ENCODE measurements at places on chromosomes 1 and 21. TPM values are rescaled to one million over a fixed set of nuclear protein-coding genes. Genes with fewer than 3 reads are reported as not detected.

GRCh38 chr1:62433861-62434617 lies 2.8 kb upstream of the USP1 start:
- no peak for DNase-seq

DNA sequence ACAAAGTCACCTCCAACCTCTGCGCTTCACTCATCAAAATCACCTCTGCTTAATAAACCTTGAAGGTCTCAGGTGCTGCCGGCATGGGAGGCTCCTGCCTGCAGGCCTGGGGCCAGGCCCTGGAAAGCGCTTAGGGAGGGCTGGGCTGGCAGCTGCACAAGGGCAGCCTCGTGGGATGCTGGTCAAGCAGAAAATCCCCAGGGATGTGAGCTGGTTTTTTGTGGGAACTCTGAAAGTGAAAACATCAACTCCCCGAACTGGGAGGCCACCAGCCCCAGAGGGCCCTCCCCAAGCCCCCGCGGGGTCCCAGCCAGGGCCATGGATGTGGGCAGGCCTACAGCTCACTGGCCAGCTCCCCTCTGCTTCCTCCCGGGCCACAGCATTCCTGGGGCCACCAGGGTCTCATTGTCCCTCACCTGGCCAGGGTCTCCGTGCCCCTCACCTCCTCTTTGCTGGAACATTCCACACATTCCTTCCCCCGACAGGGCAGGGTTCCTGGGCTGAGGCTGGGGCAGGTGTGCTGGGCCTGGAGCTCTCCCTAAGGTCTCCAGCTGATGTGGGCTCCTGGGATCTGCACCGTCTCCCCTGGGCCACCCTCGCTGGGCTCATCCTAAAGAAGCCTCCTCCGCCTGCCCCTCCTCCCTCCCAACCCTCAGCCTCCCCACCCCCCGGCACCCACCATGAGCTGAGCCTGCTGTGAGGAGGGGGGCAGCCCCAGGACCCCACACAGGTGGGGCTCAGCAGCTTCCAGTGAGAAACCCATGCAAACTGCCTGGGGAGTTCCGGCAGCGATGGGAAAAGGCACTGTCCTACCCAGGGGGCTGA lies 36.0 kb upstream of the POFUT2 start:
- no peak for DNase-seq

Gene PPFIA4
- 0.11 TPM for total RNA-seq

Gene RGS18
- 0.04 TPM for total RNA-seq

DNA sequence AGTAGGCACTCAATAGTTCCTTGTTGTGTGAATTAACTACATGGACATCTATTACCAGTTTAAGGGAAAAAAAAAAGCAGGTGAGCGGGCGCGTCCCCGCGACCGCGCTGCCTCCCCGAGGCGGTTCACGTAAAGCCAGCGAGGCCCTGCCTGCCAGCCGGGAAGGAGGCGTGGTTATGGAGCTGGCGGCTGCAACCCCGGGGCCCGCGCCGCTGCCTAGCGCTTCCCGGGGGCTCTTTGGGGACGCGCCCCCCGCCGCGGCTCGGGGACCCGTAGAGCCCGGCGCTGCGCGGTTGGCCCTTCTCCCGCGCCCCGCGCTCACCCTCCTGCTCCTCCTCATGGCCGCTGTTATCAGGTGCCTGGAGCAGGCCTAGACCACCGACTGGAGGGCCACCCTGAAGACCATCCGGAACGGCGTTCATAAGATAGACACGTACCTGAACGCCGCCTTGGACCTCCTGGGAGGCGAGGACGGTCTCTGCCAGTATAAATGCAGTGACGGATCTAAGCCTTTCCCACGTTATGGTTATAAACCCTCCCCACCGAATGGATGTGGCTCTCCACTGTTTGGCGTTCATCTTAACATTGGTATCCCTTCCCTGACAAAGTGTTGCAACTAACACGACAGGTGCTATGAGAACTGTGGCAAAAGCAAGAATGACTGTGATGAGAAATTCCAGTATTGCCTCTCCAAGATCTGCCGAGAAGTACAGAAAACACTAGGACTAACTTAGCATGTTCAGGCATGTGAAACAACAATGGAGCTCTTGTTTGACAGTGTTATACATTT lies 2.6 kb upstream of the CC2D1B start:
- DNase-seq, result no peak

Gene NR1I3
- total RNA-seq, result not detected

Gene MPZ
- 0.99 TPM for total RNA-seq

GRCh38 chr1:48206371-48206770 lies 16.1 kb upstream of the SLC5A9 start:
- DNase-seq, result no peak

Gene TAS1R1
- 0.07 TPM for total RNA-seq

- no peak for DNase-seq
These were observed 170.7 kb upstream of the POU3F1 start for GRCh38 chr1:38217316-38217715.

DNA sequence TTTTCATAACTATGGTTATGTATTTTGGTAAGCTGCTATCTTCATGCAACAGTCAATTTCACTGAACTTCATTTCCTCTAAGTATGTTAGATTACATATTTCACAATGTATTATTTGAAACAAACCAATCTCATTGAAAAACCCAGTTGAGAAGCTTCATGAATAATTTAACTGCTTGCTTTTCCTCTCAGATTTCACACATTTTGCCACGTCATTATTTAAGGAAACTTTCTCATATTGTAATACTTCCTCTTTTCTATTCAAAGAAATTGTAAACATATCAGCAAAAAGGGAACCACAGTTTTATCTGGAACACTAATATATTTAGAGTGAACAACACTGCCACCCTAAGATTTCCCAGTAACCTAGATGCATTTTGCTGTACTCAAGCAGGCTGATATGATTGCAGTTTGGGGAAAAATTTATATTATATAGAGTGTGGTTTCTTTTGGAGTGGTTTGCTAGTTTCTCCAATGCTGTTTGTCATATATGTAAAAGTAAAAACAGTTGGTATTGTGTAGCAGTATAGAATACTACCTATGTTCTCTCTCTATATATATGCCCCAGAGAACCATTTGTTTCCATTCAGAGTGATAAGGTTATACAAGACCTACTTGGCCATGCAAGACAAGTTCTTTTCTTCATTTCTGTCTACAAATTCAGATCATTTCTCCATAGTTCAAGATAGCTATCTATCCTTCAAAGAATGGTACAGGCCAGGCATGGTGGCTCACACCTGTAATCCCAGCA lies 28.4 kb upstream of the AHCTF1 start:
- peak; percentile 32 for DNase-seq

- DNase-seq, result no peak
These were observed 5.8 kb downstream of the CAPZB start for GRCh38 chr1:19479351-19480120.

DNA sequence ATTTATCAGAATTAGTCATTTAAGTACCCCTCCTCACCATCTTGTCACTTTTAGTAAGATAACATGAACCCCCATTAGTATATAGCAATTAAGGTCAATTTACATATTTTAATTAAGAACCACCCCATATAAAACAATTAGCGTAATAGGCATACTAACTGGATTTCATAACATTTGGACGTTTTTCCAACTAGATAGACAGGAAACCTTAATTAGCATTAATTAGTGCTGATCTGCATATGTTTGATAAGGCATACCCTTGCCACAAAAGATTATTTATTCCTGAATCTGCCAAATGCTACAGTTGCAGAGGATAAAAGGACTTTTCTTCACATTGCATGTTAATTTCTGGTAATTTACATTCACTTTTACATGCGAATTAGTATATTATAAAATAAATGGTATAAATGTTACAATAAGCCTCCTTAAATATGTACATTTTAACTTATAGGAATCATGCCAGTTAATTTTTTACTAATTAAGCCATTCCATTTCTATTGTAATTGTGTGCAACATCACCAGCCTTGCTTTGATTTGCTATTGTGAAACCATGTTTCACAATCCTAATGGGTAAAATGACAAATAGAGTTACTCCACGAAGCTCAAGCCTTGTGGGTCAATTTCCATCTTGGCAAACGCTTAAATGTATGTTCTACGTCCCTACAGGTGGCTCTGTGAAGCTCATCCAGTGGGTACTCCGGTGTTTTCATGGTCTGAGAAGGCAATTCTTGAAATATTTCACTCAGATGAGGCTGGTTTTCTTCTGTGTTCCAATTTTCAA lies 469.6 kb downstream of the DPYD start:
- DNase-seq, result no peak

DNA sequence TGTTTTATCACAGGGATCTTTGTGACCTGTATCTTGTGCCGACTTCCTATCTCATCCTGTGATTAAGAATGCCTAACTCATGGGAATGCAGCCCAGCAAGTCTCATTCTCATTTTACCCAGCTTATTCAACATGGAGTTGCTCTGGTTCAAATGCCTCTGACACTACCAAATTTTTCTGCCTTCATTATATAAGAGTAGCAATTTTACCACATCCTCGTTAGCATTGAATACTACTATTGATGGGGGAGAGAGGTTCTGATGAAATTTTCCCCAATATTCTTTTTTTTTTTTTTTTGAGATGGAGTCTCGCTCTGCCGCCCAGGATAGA lies 44.5 kb upstream of the PPIH start:
- DNase-seq, result no peak

- DNase-seq, result no peak
These were observed 96.5 kb downstream of the NEK7 start for GRCh38 chr1:198253259-198253658.

- no peak for DNase-seq
These were observed 211.5 kb downstream of the TTLL7 start for GRCh38 chr1:83787246-83787998.

DNA sequence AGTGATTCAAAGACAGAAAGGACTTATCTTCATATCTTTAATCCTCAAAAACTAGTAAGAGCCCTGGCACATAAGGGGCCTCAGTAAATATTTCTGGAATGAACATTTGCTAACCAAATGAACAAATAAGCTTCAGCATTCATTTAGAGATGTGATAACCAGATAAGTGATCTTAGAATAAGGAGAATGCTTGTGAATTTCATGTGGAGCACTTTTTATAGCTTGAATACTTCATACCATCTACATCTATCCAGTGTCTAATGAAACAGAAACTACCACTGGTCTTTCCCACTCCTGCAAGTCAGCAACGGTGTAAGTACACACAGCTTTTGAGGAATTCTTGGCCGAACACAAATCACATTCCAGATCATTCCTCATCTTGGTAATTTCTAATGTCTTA lies 38.5 kb downstream of the EDEM3 start:
- no peak for DNase-seq

Gene KIAA0040
- total RNA-seq, result 34.5 TPM

DNA sequence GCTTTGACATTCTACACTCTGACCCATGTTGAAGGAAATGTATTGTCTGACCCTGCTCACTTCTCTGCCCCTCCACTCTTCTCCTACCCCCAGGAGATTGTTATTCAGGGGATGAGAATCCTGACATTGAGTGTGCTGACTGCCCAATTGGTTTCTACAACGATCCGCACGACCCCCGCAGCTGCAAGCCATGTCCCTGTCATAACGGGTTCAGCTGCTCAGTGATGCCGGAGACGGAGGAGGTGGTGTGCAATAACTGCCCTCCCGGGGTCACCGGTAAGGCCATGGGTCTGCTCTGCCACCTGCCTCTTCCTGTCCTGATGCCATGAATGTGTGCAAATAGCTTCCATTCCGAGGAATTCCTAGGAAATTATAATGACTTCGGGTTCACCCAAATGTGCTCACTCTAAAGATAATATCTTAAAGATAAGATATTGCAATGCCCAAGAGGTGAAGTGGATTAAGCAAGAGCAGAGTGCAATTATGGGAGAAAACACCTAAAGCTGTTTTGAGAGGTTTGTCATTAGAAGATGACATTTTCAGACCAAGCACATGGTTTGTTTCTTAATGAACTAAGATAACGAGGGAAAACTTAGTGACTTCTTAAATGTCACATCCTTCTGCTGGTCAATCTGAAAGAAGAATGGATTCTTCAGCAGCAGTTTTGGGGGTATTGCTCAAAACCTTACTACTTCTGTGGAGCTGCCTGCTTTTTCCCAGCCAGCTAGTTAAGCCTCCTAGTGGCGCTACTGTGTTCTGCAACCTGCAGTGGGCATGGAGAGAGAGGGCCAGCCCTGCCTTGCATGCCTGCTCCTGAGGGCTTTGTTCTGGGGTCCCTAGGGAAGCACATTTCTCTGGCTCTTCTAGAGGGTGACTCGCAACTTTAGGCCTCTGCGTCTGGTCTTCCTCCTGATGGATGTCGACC lies 41.6 kb downstream of the LAMC2 start:
- DNase-seq, result no peak

Gene KAZN
- 0.85 TPM for total RNA-seq

DNA sequence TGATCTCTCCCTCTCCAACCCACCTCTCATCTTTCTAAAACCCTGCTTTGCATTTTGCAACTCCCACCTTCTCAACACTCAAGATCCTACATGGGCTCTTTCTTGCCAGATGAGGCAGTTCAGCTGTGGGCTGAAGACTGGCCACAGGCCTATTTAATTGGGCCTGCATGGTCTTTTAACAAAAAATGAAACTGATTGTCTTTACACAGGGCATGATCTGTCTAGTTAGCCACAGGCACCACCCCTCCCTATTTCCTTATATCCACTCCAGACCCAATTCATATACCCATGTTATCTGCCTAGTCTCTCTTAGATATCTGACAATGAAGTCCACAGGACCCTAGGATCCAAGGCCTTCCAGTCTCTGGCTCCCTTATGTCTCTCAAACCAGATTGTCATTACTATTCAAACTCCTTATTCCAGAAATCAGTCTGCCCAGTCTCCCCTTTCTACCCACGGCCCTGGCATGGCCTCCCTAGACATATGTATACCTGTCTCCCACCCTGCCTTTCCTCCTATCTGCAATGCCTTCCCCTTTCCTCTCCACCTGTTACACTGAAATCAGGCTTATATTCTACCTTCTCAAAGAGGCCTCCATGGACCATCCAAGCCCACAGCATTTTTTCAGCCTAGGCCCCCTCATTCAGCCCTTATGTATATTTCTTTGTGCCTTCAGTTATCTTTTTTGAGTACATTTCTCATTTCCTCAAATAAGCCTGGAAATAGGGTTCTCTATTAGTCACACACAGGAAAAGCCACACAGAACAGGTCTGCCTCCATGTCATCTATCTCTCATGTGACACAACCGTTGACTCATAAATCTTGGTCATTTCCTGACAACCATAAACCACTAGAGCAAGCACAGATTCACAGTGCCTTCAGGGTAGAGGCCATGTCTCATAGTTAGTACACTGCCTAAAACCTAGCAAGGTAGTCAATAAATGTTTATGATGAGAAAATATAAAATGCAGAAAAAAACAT lies 39.0 kb downstream of the LPAR3 start:
- DNase-seq, result peak; percentile 79

DNA sequence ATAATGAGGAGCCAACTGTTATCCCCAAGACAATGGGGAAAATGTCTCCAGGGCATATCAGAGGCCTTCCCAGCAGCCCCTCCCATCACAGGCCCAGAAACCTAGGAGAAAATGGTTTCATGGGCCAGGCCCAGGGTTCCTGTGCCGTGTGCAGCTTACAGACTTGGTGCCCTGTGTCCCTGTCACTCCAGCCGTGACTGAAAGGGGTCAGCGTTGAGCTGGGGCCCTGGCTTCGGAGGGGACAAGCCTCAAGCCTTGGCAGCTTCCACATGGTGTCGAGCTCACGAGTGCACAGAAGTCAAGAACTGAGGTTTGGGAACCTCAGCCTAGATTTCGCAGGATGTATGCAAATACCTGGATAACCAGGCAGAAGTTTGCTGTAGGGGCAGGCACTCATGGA lies 18.1 kb downstream of the SIPA1L2 start:
- no peak for DNase-seq
